ENCODE measurements at places on chromosomes 1 and 21.

GRCh38 chr1:44790968-44791801 is 3.2 kb upstream of the BEST4 start:
- no peak for DNase-seq

DNA sequence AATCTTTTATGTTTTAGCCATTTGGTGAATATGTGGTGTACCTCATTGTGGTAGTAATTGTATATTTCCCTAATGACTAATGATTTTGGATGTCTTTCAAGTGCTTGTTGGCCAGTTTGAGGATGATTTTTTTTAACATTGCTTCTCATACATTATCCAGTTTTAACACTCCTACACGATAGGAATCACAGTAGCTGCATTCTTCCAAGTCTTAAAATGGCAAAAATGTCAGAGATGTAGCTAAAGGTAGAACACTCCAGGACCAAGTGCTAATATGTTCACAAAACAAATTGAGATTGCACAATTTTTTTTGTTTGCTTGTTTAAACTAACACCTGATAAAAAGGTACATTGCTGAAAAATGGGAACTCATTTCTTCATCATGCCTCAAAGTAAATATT is 11.7 kb downstream of the USP25 start:
- DNase-seq, result peak; percentile 27

- DNase-seq, result no peak
Measured at GRCh38 chr1:214009423-214010196, 21.8 kb downstream of the PROX1 start.

DNA sequence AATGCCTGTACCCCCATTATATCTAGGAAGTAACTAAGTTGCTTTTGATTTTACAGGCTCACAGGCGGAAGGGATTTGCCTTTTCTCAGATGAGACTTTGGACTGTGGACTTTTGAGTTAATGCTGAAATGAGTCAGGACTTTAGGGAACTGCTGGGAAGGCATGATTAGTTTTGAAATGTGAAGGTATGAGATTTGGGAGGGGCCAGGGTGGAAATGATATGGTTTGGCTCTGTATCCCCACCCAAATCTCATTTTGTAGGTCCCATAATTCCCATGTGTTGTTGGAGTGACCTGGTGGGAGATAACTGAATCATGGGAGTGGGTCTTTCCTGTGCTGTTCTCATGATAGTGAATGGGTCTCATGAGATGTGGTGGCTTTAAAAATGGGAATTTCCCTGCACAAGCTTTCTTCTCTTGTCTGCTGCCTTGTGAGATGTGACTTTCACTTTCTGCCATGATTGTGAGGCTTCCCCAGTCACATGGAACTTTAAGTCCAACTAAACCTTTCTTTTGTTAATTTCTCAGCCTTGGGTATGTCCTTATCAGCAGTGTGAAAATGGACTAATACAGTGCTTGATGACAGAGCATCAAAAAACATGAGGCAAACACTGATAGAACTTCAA is 1119.5 kb downstream of the PLA2G4A start:
- no peak for DNase-seq

- DNase-seq, result peak; percentile 55
Measured at GRCh38 chr1:92709738-92710137, 75.2 kb downstream of the EVI5 start.
